ENCODE measurements at places on chromosomes 12 and 14.
A peak's percentile ranks its signal among the peaks of the same experiment; 100 is the strongest.

- DNase-seq = no peak
Measured at GRCh38 chr12:87425942-87426554, 603.2 kb downstream of the C12orf50 start.

- DNase-seq = no peak
Measured at GRCh38 chr12:67447180-67447579, 178.0 kb downstream of the CAND1 start.

DNA sequence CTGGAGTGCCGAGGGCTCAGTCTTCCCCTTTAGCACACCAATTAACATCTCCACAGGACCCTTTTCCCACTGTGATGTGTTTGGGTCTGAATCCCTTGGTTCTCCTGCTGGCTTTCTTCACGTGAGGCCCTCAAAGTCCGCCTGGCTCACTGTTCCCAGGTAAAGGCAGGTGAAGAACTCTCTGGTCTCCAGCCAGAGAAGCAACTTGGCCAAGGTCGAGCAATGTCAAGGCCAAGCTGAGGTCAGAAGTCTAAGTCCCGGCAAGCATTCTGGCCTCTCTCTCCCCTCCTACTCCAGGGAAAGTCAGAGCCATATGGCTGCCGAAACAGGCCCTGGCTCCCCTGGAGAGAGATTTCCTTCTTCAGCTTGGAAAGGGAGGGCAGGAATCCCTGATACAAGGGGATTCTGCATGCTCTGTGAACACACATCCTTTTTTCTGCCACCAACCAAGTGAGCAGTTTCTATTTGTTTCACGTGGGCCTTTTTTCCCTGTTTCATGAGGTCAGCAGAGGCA is 61.4 kb upstream of the ESRRB start:
- DNase-seq = no peak

- DNase-seq = no peak
Measured at GRCh38 chr14:66087231-66087630, 398.9 kb upstream of the CCDC196 start.

- DNase-seq = no peak
Measured at GRCh38 chr14:84485036-84485435, 1044.9 kb upstream of the FLRT2 start.

- DNase-seq = no peak
Measured at GRCh38 chr12:71797531-71797930, 42.0 kb upstream of the TBC1D15 start.

GRCh38 chr12:67357376-67358125 is 88.4 kb downstream of the CAND1 start:
- no peak for DNase-seq

GRCh38 chr12:88986056-88986455 is 366.2 kb downstream of the DUSP6 start:
- DNase-seq = no peak

DNA sequence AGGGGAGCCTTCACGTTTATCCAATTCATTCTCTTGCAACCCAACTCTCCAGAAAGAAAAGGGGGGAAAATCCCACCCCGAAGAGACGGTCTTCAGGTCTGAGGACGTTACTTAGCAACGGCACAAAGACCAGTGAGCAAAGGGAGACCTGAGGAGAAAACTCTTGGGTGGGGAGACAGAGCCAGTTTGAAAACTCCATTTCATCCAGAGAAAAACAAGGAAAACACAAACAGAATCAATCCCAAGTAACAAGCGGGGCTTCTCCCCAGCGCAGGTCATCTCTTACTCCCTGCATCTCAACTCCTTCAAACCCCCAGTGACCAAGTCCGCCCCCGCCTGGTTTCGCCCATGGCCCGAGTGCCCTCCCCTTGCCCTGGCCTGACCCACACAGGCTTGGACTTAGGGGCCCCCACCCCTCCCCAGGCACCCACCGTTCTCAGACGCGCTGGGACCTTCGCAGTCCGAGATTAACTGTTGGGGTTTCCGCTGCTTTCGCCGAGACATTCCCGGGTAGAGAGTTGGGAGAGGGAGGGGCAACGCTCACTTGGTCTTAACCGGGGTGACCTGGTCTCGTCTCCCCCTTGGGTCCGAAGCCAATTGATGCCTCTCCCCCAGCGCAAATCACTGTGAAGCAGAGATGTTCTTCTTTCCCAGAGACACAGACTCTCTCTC is 10.4 kb upstream of the SALL2 start:
- DNase-seq = no peak

DNA sequence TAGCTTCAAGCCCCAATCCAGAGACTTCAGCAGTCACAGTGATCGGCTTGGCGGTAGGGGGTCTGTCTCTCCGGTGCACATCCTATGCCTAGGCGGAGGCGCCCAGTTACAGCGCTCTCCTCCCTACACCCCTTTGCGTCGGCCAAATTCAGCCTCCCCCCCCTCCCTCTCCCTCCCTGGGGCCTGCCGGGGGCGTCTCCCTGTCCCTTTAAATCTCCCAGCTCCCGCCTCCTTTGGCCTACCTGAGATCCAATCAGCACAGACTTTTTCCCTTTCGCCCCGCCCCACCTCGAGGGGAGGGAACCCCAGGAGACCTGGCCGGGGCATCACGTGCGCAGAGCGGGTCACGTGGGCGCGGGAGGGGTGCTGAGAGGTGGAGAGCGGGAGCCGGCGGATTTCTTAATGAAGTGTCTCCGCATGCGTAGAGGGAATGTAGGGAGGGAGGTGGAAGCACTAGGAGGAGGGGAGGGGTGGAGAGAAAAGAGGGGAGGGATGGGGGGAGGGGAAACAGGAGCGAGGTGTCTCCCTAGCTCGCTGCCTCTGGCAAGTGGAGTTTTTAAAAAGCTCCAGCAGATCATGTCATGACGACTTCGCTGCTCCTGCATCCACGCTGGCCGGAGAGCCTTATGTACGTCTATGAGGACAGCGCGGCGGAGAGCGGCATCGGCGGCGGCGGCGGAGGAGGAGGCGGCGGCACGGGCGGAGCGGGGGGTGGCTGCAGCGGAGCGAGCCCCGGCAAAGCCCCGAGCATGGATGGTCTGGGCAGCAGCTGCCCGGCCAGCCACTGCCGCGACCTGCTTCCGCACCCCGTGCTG is at the start of gene HOXC13:
Gene HOXC13 (plus strand): TSS at position 506 of the 815 bp plus-strand sequence. CDS start 76 bp downstream, at position 582.
- no peak for DNase-seq

GRCh38 chr12:12859690-12860089 is 31.7 kb upstream of the GPRC5A start:
- DNase-seq = no peak

DNA sequence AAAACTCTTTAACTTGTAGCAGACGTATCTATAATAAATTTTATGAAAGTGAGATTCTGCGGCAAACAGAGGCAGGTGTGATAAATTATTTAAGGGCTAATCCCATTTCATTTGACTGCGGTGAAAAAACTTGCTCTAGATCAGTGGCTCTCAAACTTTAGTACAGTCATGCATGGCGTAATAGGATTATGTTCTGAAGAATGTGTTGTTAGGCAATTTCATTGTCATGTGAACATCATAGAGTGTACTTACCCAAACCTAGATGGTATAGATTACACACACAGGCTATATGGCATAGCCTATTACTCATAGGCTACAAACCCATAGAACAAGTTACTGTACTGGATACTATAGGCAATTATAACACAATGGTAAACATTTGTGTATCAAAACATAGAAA is 83.7 kb downstream of the HEATR5A start:
- no peak for DNase-seq

- no peak for DNase-seq
Measured at GRCh38 chr14:71117839-71118743, 210.8 kb downstream of the PCNX1 start.

DNA sequence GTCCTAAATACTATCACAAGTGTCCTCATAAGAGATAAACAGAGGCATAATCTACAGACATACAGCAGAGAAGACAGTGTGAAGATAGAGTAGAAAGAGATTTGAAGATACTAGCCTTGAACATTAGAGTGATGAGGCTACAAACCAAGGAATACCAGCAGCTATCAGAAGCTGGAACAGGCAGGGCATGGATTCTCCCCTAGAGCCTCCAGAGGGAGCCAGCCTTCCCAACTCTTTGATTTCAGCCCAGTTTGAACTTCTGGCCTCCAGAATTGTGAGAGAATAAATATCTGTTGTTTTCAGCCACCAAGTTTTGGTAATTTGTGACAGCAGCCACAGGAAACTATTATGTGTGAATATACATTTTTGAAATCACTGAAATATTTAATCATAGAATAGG is 47.2 kb downstream of the CCDC91 start:
- DNase-seq = no peak

DNA sequence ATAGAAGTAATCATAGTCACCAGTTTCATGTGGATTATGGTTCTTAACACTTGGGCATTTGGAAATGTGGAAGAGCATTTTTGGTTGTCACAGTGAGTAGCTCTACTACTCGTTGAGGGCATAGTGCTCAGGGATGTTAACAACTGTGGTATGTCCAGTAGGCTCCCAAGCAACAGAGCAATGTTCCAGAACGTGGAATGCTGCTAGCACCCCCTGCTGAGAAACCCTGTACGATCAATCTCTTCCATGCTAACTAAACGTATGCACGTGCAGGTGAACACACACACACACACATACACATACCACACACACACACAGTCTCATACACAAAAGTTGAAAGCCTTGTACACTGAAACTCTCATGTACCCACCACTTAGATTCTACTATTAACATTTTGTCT is 16.6 kb upstream of the GNPTAB start:
- no peak for DNase-seq

GRCh38 chr12:107318556-107318805 is 225.1 kb upstream of the CRY1 start:
- no peak for DNase-seq

DNA sequence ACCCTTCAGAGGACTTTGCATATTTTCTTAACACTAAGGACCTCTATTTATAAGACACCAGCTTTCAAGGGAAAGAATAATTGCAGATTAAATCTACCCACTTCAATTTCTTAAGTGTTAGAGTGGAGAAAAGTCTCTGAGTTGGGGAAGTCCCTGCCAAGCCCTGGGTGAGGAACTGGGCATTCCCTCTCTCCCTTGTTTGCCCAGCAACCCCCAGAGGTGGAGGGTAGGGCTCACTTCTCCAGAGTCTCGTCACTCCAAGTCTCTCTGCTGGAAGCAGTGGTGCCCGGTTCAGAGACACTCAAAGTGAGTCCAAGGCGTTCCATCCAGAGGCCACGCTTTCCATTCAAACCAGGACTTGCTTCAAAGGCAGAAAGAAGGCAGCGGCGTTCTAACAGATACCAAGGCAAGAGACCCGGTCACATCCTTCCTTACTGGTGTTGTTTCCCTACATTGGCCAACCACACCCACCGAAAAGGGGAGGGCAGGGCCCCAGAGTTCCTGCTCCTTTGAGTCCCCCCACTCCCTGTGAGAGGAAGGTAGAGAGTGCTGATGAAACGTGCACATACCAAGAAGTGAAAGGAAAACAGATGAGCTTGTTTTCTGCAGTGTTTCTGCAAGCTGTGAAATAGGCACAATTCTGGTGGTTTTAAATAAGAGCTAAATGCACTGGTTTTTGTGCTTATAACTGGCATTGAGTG is 6.1 kb upstream of the BDKRB2 start:
- no peak for DNase-seq

DNA sequence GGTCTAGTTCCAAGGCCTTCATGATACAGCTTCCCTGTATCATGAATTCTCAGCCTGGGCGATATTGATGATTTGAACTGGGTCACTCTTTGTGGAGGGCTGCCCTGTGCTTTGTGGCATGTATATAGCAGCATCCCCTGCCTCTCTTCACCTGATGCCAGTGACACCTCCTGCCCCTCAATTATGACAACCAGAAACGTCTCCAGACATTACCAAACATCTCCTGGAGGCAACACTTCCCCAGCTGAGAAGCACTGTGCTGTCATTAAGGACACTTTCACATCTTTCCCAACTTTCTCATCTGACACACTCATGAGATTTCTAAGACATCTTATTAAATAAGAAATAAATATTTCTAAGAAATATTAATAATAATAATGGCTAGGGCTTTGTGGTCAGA is 315.3 kb downstream of the BCL11B start:
- DNase-seq = no peak

- DNase-seq = no peak
Measured at GRCh38 chr12:110372056-110372425, 31.5 kb downstream of the ANAPC7 start.

- DNase-seq = no peak
Measured at GRCh38 chr12:3313066-3313465, 177.9 kb upstream of the PRMT8 start.

- no peak for DNase-seq
Measured at GRCh38 chr14:78202976-78203375, 32.8 kb downstream of the NRXN3 start.

DNA sequence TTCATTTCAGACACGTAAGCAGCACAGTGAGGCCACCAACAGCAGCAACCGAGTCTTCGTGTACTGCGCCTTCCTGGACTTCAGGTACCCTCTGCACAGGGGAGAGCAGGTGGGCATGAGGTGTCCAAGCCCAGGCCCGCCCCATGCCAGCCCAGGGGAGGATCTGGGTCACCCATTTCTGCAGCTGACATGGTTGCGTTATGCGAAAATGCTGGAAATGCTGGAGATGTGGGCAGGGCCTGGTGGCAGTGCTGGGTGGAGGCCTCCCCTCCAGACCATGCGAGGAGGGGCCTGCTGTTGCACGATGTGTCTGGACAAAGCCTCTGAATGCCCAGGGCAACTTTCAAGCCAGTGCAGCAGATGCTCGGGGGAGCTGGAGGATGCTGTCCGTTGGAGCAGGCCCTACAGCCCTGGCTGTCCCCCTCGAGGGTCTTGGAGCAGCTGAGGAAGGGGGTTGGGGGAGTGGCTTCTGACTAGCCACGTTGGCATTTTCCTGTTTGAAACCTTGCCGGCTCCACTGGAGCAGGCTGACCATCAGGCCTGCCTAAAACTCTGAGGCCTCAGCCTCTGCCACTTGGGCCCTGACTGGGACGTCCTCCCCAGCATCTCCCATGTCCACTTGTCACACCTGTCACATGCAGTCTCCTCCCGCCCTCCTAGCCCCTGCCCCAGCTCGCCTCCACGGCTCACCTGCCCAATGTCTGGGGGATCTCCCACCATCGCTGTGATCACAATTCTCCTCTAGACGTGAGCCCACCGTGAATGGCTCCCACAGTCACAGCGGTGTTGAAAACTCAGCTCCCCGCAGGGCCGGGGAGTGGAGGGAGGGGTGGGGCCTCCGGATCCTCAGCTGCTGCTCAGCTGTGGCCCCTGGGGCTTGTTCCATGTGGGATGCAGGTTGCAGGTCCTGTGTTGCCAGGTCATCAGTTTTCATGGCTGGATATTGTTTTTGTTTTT is 123.4 kb downstream of the ADGRD1 start:
- DNase-seq = peak; percentile 62

- no peak for DNase-seq
Measured at GRCh38 chr12:113808095-113808951, 157.8 kb downstream of the RBM19 start.

DNA sequence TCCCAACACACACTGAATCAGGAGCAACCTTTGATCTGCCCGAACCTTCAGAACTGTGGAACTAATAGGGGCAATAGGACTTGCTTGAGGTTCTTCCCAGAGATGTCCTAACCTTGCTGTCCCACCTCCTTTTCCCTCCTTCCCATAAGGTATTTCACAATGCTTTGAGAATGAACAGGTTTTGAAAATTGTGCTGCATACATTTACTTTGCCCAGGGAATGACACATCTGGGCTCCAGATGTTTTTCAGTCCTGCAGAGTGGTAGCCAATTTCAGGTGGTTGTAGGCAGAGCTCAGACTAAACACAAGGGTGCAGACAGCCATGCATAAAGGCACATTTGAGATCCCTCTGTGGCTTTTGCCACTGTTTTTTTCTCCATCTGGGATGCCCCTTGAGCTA is 206.7 kb upstream of the PWP1 start:
- no peak for DNase-seq
